Neural progenitor cell (in vitro differentiated cells): ENCODE measurements at places on chromosomes 4 and X.

GRCh38 chr4:186144198-186144945 is 39.9 kb downstream of the FAM149A start:
- peak; percentile 95 for DNase-seq

GRCh38 chrX:91122151-91122694 is 312.4 kb upstream of the PABPC5 start:
- DNase-seq: no peak

DNA sequence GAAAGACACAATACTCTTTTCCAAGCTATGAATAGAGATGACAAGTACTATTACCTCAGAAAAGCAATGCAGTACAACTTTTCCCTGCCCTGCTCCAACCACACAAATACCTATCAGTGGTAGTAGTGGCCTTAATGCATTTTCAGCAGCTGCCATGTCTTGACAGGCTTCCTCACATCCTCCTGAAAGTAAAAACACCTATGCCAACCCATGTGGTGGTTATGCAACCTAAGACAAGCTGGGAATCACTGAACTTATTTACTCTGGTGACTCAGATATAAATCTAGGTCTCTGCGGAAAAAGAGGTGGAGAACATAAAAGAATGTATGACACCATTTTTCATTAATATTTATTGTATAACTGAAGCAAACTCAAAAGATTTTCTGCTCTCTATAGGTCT is 14.5 kb downstream of the WDFY3 start:
- DNase-seq: no peak

- no peak for DNase-seq
These were observed 33.3 kb upstream of the ARSJ start for GRCh38 chr4:114012749-114013148.

DNA sequence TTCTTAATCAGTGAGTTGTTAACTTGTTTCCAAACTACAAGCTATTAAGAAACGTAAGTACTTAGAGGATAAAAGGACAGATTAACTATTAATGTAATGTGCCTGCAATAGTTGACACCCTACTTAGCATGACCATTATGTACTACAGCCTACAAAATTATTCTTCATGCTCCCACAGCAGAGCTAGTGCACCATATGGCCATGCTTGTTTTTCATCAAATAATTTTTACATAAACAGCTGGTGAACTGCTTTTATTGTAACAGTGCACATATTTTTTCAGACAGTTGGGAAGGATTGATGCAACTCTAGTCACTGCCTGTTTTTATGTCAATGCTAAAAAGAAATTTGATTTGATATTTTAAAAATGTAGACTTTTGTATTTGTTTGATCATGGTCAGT is 10.2 kb upstream of the MAGEB10 start:
- no peak for DNase-seq

DNA sequence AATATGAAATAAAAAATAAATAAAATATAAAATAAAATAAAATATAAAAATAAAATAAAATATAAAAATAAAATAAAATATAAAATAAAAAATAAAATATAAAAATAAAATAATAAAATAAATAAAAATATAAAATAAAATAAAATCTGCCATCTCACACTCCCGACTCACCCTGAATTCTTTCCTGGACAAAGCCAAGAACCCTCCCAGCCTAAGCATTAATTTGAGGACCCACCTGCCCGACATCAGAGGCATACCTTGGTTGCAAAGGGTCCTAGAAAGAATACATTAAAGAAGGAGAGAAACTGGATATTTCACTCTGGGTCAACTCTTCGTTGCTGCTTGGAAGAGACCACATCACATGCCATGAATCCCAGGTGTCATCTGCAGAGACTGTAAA is 138.3 kb downstream of the CRLF2 start:
- DNase-seq: no peak
